Cerebellar nuclear complex (tissue), 1 donor: ENCODE measurements at places on chromosomes 5 and 9.

DNA sequence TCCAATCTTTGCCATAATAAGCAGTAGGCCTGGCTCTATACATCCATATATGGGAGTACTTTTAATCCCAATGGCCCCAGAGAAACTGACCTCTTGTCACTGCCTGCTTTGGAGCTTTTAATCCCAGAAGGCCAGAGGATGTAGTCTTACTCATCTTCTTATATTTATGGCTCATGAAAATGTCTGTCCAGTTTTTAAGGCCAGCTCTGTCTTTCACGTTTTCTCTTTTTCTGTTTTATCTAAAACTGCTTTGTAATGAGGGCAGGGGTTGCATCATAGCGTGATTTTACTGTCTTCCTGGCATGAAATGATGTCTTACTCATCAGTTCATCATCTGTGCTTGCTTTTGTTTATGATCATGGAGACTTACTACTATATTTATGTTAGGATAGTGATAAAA, 1094.9 kb downstream of the MAT2B start:
- no peak for DNase-seq

DNA sequence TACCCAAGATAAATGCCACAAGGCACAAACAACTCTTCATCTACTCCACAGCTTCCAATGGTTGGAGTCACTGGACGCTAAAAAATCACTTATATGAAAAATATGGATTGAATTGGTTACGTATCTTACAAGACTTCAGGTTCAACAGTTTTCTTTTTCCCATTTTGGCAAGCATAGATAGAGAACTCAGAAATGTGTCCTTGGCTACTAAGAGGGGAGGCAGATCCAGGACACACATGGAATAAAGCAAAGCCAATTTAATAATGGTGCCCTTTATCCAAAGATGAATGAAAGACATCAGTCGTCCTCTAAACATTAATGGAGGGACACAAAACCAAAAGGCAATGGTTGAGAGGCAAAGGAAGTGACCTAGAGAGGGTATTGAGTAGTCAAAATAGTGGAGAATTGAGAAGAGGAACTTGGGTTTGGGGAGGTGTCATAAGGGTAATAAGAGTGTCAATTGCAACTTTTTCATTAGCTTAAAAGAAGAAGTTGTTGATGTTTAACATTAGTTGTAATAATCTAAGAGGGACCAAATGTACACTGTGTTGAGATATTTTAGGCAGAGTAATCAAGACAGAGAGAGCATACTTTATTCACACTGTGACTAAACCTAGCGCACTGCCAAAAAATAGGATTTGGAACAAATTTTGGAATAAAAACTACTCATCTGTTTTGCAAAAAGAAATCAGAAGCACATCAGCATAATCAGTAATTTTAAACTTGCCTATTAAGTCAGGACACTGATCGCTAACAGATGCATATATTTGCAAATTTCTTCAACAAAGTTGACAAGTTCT, 308.2 kb downstream of the ARL15 start:
- DNase-seq, result no peak

DNA sequence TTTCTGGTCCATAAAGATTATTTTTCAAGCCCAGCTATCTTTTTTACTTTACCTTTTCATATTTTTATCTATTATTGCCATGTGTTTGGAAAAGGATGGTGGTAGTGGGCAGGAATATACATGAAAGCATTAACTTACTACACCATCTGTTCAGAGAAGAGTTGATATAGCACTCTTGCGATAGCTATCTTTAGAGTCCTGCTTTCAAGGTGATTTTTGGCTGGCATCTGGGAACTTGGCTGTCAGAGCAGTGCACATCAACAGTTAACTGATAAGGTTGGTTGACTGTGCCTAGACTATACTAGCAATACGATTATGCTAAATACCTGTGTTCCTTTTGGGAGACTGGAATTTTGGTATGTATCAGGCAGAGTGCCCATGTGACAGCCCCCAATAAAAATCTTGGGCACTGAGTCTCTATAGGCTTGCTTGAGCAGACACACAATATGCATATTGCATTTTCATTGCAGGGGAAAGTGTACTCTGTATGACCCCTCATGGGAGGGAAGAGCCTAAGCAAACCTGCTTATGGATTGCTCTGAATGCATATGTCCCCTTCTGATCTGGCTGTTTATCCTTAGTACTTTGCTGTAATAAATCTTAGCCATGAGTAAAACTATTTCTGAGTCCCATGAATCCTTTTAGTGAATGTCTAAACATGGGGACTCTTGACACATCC, 227.6 kb upstream of the C9orf72 start:
- no peak for DNase-seq

DNA sequence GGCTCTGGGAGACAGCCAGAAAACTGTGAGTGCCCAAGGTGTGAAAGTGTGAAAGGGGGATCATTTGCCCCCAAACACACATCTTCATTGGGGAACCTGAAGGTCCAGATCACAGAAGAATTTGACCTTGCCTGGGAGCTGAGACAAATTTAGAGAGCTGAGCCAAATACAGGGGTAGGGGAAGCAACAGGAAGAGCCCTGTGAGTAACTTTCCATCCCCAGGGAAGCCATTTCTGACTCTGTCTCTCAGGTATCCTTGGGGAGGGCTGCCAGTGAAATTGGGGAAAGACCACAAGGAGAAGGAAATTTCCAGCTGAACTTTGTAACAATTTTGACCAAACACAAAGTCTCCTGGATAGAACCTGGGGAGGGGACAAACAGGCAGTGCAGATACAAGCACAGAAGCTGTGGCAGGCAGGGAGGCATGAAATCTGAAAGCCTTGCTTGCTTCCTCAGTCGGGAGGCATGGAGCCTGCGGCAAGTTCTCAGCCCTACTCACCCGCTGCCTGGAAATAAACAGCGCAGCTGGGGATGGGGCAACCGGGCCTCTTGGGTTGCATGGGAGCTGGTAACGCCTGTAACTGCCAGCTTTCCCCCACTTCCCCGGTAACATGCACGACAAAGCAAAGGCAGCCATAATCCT, 31.5 kb upstream of the ZCCHC9 start:
- DNase-seq, result no peak

DNA sequence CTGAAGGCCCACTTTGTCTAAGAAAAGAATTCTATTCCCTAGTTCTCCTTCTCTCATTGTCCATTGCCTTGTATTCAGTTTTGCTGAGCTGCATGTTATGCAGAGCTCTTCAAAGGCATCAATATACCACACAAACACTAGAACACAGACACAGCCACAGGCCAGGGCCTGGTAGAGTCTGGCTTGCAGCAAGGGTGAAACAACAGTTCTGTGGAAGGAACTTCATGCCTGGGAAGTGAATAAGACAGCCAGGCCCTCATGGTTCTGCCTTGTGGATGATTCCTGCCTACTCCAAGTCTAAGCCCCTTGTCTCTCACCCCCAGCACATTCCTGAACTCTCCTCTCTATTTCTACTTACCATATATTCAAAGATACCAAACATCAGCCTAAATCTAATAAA, 30.8 kb downstream of the KLHL3 start:
- no peak for DNase-seq

DNA sequence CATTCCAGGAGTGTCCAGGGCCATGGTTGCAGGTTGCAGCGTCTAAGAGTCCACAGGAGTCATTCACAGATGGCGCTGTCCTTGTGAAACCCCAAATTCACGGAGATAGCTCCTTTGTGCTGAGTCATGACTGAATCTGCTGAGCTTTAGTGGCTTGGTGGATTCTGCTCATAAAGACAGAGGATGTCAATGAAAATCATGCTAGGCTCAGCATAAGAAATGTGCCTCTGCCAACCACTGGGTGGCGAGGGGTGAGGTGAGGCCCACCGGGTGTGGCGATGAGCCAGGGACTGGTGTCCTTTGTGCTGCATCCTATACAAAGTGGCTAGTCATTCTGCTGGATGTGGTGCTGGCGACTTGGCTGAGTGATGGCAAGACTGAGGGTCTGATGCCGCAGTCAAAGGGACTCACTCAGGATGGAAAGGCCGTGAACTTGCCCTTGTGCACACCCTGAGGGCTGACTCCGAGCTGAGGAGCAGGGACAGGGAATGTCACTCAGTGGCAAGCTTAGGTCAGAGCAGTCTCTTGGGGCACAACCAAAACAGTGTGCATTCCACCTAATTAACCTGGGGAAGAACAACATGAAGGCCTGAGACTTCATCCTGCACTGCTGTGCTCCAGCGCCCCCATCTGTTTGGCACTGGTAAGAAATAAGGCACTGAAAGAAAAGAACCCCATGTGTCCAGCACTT, 71.5 kb downstream of the DAP start:
- no peak for DNase-seq
